Karpas-422 (cell line): ENCODE measurements at places on chromosomes 13 and 19. TPM values are rescaled to one million over a fixed set of nuclear protein-coding genes. Genes with fewer than 3 reads are reported as not detected.

GRCh38 chr19:58243351-58243750, 14.6 kb downstream of the ZNF544 start:
- peaks cover 96% of the 10 kb centered on the region for H3K36me3 ChIP-seq
- H3K27ac ChIP-seq, result no peak overlapping the region
- H3K4me3 ChIP-seq, result no peak overlapping the region
- no peak for DNase-seq
- H3K27me3 ChIP-seq, result no peaks in the 10 kb centered on the region
- no peaks in the 10 kb centered on the region for H3K4me1 ChIP-seq

GRCh38 chr13:104043184-104043583, 977.0 kb upstream of the SLC10A2 start:
- H3K36me3 ChIP-seq, result no peaks in the 10 kb centered on the region
- H3K4me1 ChIP-seq, result no peaks in the 10 kb centered on the region
- no peak overlapping the region for H3K27ac ChIP-seq
- H3K4me3 ChIP-seq, result no peak overlapping the region
- no peak for DNase-seq
- H3K27me3 ChIP-seq, result no peaks in the 10 kb centered on the region

DNA sequence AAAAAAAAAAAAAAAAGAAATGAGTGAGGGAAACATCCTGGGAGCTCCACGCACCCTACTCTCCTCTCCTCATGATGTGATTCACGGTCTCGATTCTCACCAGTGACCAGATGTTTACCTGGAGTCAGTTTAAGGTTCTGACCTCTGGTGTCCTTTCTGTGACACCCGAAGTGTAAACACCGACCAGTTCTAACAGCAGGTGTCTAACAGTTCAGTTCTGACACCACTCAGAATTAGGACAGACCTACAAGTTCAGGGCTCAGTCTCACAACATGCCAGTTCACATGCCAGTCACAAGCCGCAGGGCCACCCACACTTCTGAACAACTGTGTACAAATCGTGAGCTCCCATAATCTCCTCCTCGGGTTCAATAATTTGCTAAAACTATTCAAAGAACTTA, 6.0 kb downstream of the ZNF564 start:
- peaks cover 44% of the 10 kb centered on the region for H3K36me3 ChIP-seq
- no peak overlapping the region for H3K4me3 ChIP-seq
- DNase-seq, result no peak
- peaks cover 2% of the 10 kb centered on the region for H3K4me1 ChIP-seq
- H3K27me3 ChIP-seq, result no peaks in the 10 kb centered on the region

GRCh38 chr19:903266-903797, 9.7 kb downstream of the R3HDM4 start:
- no peak overlapping the region for H3K27ac ChIP-seq
- H3K36me3 ChIP-seq, result no peaks in the 10 kb centered on the region
- no peak for DNase-seq
- H3K4me3 ChIP-seq, result no peak overlapping the region
- peaks cover 17% of the 10 kb centered on the region for H3K4me1 ChIP-seq

GRCh38 chr19:55986487-55986886, at the start of gene NLRP5:
Gene NLRP5 (plus strand): TSS chr19:55986775.
- H3K27me3 ChIP-seq, result no peaks in the 10 kb centered on the region
- no peaks in the 10 kb centered on the region for H3K4me1 ChIP-seq
- H3K27ac ChIP-seq, result no peak within 1 kb of the TSS
- H3K4me3 ChIP-seq, result no peak within 1 kb of the TSS
- no peak for DNase-seq

GRCh38 chr19:641702-642101, 2.0 kb downstream of the FGF22 start:
- DNase-seq, result no peak
- H3K4me3 ChIP-seq, result no peak overlapping the region
- no peaks in the 10 kb centered on the region for H3K27me3 ChIP-seq
- peaks cover 18% of the 10 kb centered on the region for H3K4me1 ChIP-seq
- no peak overlapping the region for H3K27ac ChIP-seq

GRCh38 chr19:14479975-14480699, 5.0 kb upstream of the PTGER1 start:
- peak; percentile 87 for DNase-seq
- H3K4me1 ChIP-seq, result peaks cover 22% of the 10 kb centered on the region
- no peak overlapping the region for H3K27ac ChIP-seq
- no peaks in the 10 kb centered on the region for H3K27me3 ChIP-seq

- H3K36me3 ChIP-seq, result peaks cover 7% of the 10 kb centered on the region
- no peak overlapping the region for H3K27ac ChIP-seq
- H3K4me1 ChIP-seq, result peaks cover 7% of the 10 kb centered on the region
- no peaks in the 10 kb centered on the region for H3K27me3 ChIP-seq
- no peak for DNase-seq
- H3K4me3 ChIP-seq, result no peak overlapping the region
Measured at GRCh38 chr19:40588110-40588854, 11.6 kb downstream of the SHKBP1 start.

DNA sequence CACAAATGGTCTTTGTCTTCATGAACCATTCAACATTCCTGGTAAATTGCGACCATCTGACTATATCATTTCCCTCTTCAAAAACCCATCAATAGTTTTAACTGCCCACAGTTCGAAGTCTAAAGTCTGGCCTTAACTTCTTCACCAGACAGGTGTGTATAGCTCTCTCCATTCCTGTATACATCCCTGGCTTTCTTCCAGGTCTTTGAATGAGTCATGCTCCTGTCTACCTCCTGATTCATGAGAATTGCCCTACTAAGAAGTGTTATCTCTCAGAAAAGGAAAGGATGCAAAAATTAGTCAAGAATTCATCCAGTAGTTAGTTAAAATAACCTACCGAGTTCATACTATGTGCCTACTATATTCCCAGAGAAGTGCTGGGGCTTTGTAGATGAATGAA, 225.0 kb downstream of the TBC1D4 start:
- no peaks in the 10 kb centered on the region for H3K36me3 ChIP-seq
- no peaks in the 10 kb centered on the region for H3K27me3 ChIP-seq
- no peak overlapping the region for H3K27ac ChIP-seq
- no peak overlapping the region for H3K4me3 ChIP-seq

GRCh38 chr13:27599845-27600553, 20.3 kb downstream of the LNX2 start:
- DNase-seq, result no peak
- H3K4me1 ChIP-seq, result peaks cover 11% of the 10 kb centered on the region
- H3K4me3 ChIP-seq, result no peak overlapping the region
- H3K27me3 ChIP-seq, result no peaks in the 10 kb centered on the region

- H3K36me3 ChIP-seq, result no peaks in the 10 kb centered on the region
- H3K27ac ChIP-seq, result no peak overlapping the region
- peaks cover 16% of the 10 kb centered on the region for H3K4me1 ChIP-seq
- no peak overlapping the region for H3K4me3 ChIP-seq
- 0 out of 2 replicates have a peak, but pooled peaks cover 2% of the 10 kb centered on the region for H3K27me3 ChIP-seq
Measured at GRCh38 chr19:14616407-14616806, 33.5 kb downstream of the CLEC17A start.

DNA sequence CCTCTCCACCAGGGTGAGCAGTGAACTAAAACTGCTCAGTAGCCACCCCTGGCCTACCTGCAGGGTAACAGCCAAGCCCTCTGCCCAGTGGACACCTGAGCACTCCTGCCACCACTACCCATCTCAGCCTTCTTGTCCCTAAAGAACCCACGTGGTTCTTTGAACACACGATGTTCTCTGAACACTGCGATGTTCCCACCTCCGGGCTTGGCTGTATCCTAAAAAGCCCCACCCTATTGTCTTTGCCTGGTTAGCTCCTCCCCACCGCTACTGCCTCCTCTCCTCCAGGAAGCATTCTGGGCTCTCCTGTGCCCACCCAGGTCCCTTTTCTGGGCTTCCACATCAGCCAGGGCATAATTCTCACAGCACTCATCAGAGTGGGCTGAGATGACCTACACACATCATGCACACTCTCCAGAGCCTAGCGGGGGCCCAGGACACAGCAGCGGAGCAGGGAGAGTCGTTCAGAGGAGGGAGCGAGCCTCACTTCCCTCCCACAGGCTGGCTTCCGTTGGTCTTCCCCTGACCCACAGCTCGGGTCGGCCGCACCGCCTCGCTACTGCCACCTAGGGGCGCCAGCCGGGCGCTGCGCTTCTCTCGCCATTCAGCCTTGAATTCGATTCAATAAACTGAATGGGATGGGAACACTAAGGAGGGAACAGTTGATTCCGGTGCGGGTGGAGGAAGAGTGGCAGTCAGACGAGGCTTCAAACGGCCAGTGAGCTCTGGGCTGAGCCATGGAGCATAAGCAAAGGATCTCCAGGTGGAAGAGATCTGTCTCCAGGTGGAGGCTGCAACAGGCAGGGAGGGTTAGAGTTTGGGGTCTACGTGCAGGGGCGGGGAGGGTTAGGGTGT, 3.2 kb downstream of the ELAVL1 start:
- peaks cover 49% of the 10 kb centered on the region for H3K4me1 ChIP-seq
- no peaks in the 10 kb centered on the region for H3K27me3 ChIP-seq
- H3K4me3 ChIP-seq, result peak overlapping the region; percentile 46; the same call in 1 of the 2 replicates
- peak; percentile 88 for DNase-seq
- H3K36me3 ChIP-seq, result peaks cover 17% of the 10 kb centered on the region

DNA sequence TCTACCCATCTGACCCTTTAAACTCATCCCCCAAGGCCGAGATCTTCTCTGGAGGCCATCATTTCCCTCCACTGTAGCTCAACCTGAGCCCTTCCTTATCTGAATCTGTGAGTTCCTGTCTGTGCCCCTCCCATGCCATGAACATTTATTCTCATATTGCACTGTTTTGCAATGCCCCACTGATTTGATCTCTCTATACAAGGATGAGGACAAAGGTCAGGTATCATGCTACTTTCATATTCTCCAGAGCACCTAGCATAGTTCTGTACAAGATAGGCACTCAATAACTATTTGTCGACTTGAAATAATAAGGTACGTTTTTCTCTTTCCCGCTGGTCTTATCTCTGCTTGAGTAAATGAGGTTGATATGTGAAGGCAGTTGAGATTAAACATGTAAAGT, 135.5 kb downstream of the KLF5 start:
- no peaks in the 10 kb centered on the region for H3K4me1 ChIP-seq
- H3K4me3 ChIP-seq, result no peak overlapping the region
- no peak for DNase-seq
- no peaks in the 10 kb centered on the region for H3K36me3 ChIP-seq
- H3K27me3 ChIP-seq, result no peaks in the 10 kb centered on the region
- H3K27ac ChIP-seq, result no peak overlapping the region

Gene C19orf33
- not detected in 2 replicates for total RNA-seq

Gene ZNF296
- 3.9 and 4.7 TPM in 2 replicates for total RNA-seq

Gene CD70
- total RNA-seq, result 10.4 and 12.6 TPM in 2 replicates

Gene TLE6
- total RNA-seq, result 3.4 and 5.0 TPM in 2 replicates

Gene CD22
- total RNA-seq, result 454 and 602 TPM in 2 replicates
